Neural progenitor cell (in vitro differentiated cells): ENCODE measurements at places on chromosomes 11 and 22. TPM values are rescaled to one million over a fixed set of nuclear protein-coding genes. Genes with fewer than 3 reads are reported as not detected.

Gene CERK
- total RNA-seq, result 53.6 and 80.6 TPM in 2 replicates

Gene KRTAP5-9
- total RNA-seq, result 0.15 TPM in 1 of 2 replicates, not detected in the other

Gene OR52H1
- not detected in 2 replicates for total RNA-seq

- H3K4me3 ChIP-seq, result peak overlapping the region; percentile 59
- H3K27ac ChIP-seq, result no peak overlapping the region
- H3K36me3 ChIP-seq, result no peaks in the 10 kb centered on the region
- peaks cover 96% of the 10 kb centered on the region for H3K27me3 ChIP-seq
- DNase-seq, result no peak
- peaks cover 4% of the 10 kb centered on the region for H3K4me1 ChIP-seq
Observed at GRCh38 chr11:128520888-128521681, 66.3 kb downstream of the ETS1 start.

DNA sequence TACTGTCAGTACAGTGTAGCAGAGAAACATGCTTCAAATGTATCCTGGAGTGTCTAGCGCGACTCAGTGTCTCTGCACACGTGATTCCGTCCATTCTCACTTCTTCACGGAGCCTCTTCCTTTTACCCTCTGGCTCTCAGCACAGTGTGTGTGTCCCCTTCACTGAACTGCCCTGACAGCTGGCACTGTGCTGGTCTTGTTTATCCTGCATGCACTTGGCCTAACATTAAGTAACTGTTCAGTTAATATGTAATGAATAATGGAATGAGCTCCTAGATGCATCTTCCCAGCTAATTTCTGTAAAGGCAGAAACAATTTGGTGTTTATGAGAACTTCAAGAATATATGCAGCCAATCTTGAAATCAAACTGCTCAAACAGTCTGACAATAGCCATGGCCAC, 44.4 kb downstream of the KMT5B start:
- H3K4me1 ChIP-seq, result no peaks in the 10 kb centered on the region
- H3K27ac ChIP-seq, result no peak overlapping the region
- DNase-seq, result no peak
- H3K27me3 ChIP-seq, result no peaks in the 10 kb centered on the region

- H3K36me3 ChIP-seq, result no peaks in the 10 kb centered on the region
- H3K27me3 ChIP-seq, result no peaks in the 10 kb centered on the region
- peaks cover 46% of the 10 kb centered on the region for H3K4me1 ChIP-seq
- no peak overlapping the region for H3K4me3 ChIP-seq
- no peak for DNase-seq
Observed at GRCh38 chr22:33897448-33897835, 22.8 kb downstream of the LARGE1 start.

DNA sequence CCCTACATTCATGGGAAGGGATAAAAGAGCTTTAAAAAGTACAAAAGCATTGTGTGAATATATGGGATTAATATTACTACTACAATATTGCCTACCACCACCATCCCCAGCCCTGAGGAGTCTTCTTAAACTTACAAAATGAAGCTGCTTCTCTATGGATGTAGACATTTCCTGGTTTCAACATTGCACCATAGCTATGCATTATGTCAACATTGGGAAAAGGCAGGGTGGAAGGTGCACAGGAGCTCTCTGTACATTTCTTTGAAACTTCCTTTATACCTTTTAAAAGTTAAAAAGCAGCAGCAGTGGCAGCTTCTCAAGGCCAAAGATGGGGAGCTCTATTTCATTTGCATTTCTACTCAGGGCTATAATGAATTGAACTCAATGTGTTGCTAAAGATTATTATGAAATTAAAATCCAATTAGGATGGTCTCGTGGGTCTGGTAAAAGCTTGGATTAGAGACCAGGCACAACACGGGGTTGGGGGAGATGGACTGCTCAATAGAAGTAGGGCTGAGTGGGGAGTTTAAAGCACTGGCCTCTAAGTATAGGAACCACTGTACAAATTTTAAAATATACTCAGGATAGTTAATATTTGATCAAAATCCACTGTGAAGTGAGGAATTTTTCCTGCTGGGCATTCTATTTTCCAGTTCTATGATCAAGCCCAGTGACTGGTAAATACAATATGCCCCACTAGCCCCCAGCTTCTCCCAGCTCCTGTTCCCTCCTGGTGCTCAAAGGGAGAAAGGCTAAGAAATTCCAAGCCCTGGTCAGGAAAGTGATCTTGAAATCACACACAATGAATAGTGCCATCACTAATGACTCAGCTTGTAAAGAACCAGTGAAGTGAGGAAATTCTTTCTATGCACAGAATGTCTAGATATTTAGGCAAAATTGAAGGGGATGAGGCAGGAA, 362.7 kb upstream of the CCDC90B start:
- no peak overlapping the region for H3K4me3 ChIP-seq
- DNase-seq, result peak; percentile 35
- H3K4me1 ChIP-seq, result peaks cover 14% of the 10 kb centered on the region
- no peaks in the 10 kb centered on the region for H3K27me3 ChIP-seq
- no peak overlapping the region for H3K27ac ChIP-seq
- H3K36me3 ChIP-seq, result no peaks in the 10 kb centered on the region

- no peaks in the 10 kb centered on the region for H3K27me3 ChIP-seq
- no peaks in the 10 kb centered on the region for H3K36me3 ChIP-seq
- H3K4me3 ChIP-seq, result no peak overlapping the region
- no peak for DNase-seq
Observed at GRCh38 chr11:117465236-117465997, 137.8 kb downstream of the CEP164 start.

DNA sequence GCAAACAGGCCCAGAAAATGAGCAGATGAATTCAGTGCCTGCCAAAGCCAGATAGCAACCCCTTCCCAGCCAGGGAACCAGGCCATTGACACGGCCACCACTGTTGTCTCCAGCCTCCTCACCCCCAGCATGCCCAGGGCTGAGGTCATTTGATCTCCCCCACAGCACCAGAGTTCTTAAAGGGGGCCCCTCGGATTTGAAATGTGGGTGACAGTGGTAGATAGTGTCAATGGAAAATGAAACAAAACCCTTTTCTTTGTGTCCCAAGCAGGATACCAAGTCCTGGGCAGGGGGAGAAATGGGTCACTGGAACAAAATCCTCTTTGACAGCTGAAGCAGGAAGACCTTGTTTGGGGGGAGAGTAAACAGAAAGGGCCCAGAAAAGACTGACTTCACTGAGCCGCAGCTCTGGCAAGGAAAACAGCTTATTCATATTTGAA, 14.3 kb upstream of the ACCSL start:
- H3K27me3 ChIP-seq, result no peaks in the 10 kb centered on the region
- no peak overlapping the region for H3K4me3 ChIP-seq
- DNase-seq, result no peak

DNA sequence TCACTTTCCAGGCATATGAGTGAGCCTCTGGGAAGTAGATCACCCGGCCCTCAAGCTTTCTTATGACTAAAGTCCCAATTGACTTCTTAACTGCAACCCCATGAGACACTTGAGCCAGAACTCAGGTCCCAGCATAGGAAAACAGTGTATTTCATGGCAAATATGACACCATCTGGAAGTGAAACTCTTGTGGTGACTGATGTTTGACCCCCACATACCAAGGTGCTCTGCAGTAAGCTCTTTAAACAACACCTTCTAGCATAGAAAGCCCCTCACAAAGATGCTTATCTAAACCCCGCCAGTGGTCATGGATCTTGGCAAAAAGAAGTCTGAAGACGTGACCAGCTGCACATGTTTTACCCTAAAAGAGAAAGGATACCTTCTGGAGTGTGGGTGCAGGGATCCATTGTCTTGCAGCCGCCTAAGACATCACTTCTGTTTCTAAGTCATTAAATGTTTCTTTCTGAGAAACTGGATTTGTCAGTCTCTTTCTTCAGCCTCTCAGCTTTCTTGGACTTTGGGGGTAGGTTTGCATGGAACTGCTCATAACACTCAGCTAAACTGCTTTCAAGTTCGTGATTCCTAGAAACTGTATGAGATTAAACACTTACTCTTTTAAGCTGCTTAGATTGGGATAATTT, 7.4 kb upstream of the PELI3 start:
- H3K4me3 ChIP-seq, result no peak overlapping the region
- no peaks in the 10 kb centered on the region for H3K4me1 ChIP-seq
- H3K36me3 ChIP-seq, result no peaks in the 10 kb centered on the region
- H3K27me3 ChIP-seq, result peaks cover 3% of the 10 kb centered on the region
- DNase-seq, result no peak

- H3K27ac ChIP-seq, result no peak overlapping the region
- H3K4me1 ChIP-seq, result peaks cover 24% of the 10 kb centered on the region
- peaks cover 4% of the 10 kb centered on the region for H3K36me3 ChIP-seq
- no peak overlapping the region for H3K4me3 ChIP-seq
- H3K27me3 ChIP-seq, result no peaks in the 10 kb centered on the region
- no peak for DNase-seq
Observed at GRCh38 chr11:6608726-6609501, 3.1 kb downstream of the TAF10 start.

DNA sequence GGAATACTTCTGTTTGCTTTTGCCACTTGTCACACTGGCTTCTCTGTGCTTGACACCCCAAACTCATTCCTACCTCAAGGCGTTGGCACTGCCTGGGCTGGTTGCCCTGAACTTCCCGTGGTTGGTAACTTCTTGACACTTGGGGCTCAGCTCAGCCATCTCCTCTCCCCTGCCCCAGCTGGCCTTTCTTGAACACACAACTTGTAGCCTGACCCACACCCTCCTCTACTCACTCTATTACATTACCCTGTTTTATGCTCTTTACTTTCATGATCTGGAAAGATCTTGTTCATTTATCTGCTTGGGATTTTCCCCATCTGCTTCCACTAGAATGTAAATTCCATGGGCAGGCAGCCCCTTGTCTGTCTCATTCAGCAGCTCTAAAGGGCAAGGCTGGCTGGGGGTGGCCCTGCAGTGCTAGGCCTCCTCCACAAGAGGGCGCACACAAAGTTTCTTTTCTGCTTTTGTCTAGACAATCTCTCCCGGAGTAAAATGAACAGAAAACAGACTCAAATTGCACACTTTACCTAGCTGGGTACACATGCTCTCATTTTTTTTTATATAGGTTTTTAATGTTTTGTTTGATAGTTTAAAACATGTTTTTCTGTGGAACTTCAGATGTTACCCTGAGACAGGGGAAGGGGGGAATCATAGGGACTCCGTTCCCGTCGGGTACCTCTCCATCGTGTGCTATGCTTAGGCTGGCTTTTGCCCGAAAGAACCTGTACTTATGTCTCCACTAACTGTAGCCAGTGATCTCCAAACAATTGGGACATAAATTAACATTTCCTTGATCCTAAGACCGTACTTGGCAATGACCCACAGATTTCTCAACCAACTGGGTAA, 16.4 kb upstream of the MRGPRX2 start:
- H3K4me3 ChIP-seq, result no peak overlapping the region
- no peak overlapping the region for H3K27ac ChIP-seq
- peak; percentile 65 for DNase-seq
- no peaks in the 10 kb centered on the region for H3K4me1 ChIP-seq

DNA sequence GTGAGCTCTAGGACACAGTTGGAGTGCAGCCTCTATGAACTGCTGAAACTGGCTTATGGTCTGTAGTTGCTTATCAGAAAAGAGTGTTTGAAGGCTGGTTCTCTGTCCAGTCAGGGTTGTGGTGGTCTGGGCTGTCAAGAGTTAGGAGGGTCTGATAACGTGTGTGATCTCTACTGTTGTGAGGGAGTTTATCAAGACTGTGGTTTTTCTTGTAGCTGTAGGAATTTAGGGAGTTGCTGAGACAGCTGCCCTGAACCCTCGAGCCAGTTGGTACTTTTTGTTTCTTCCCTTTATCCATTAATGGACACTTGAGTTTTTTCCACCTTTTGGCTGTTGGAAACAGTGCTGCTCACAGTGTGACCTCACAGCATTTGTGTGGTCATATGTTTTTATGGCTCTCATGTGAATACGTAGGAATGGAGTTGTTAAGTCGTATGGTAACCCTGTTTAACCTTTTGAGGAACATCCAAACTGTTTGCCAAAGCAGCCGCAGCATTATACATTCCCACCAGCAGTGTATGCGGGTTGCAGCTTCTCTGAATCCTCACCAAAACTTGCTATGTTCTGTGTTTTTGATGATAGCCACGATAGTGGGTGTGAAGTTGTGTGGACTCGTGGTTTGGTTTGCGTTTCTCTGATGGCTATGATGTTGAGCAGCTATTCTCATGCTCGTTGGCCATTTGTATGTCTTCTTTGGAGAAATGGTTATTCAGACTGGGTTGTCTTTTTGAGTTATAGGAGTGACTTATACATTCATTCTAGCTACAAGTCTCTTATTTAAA, 20.9 kb upstream of the DGCR8 start:
- H3K27ac ChIP-seq, result no peak overlapping the region
- H3K4me3 ChIP-seq, result no peak overlapping the region
- no peaks in the 10 kb centered on the region for H3K36me3 ChIP-seq

DNA sequence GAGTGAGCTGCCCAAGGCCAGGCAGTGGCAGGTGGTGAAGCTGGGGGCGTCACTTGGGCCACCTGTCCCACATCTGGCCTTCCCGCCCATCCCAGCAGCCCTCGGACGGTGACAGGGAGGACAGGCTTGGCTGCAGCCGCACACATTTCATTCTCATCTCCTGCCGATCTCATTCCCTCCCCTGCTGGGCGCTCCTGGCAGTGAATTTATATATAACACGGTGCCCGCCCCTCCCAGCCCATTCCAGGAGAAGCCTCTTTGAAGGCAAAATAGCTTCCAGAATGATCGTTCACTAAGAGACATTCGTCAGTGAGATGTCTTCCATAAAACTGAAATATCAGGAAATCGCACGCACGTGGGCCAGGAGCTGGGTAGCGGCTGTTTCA, 861.3 kb downstream of the TBC1D22A start:
- no peak overlapping the region for H3K4me3 ChIP-seq
- DNase-seq, result no peak
- no peaks in the 10 kb centered on the region for H3K27me3 ChIP-seq
- H3K4me1 ChIP-seq, result no peaks in the 10 kb centered on the region
